ENCODE measurements at places on chromosomes 11 and 22.

DNA sequence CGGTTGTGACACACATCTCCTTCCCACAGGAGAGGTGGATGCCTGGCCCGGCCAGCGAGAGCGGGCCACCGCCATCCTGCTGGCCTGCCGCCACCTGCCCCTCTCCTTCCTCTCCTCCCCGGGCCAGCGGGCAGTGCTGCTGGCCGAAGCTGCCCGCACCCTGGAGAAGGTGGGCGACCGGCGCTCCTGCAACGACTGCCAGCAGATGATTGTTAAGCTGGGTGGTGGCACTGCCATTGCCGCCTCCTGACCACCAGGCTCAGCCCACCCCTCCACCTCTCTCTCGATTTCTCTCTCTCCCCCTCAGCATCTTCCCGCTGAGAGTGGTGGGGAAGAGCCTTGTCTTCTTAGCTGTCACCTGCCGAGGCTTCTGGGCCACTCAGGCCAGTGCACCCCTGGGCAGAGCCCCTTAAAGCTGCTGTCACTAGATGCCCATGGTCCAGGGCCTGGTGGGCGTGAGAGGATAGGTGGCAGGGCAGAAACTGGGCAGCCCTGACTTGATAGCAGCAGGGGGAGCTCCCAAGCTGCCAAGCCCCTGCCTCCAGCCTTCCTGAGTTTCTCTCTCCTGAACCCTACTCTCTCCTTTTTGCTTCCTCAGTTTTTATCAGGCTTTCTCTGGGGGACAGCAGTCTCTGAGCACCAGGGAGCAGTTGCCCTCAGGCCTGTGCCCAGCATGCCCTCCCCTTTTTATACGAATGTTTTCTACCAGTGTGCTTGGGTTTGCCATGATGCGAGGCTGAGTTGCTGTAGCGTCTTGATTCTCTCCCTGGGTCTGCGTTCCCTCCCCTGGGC lies 9.3 kb downstream of the SHISA8 start:
- no peak for DNase-seq

- no peak for DNase-seq
Observed at GRCh38 chr11:33540427-33540826, 160.2 kb downstream of the C11orf91 start.

DNA sequence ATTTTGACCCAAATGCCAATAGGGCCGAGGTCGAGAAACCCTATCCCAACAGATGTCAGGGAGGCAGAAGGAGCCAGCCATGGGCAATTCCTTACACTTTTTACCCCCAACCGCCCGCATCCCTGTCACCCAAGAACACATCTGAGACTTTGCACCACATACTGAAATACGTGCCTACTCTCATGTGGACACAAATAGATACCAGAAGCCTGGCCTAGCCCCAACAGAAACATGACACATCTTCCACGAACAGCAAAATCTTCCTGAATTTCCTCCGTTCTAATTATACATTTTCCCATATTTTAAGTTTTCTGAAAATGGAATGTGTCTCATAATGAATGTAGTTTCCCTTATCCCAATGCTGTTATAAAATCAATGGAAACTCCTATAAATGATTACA lies 64.7 kb downstream of the SLC1A2 start:
- no peak for DNase-seq

- DNase-seq, result no peak
Observed at GRCh38 chr11:31442086-31442485, 67.3 kb downstream of the IMMP1L start.
